Stimulated activated CD4-positive, alpha-beta T cell treated with anti-CD3 and anti-CD28 coated beads, Interleukin-12 subunit alpha, Interleukin-12 subunit beta, amount 100 ng/mL, for 48 hours (primary cell): ENCODE measurements at places on chromosomes 6 and 20.

- DNase-seq = no peak
Observed at GRCh38 chr6:52925919-52926792, 16.7 kb upstream of the GSTA3 start.

GRCh38 chr6:70080443-70081070 lies 214.2 kb downstream of the COL19A1 start:
- no peak for DNase-seq

DNA sequence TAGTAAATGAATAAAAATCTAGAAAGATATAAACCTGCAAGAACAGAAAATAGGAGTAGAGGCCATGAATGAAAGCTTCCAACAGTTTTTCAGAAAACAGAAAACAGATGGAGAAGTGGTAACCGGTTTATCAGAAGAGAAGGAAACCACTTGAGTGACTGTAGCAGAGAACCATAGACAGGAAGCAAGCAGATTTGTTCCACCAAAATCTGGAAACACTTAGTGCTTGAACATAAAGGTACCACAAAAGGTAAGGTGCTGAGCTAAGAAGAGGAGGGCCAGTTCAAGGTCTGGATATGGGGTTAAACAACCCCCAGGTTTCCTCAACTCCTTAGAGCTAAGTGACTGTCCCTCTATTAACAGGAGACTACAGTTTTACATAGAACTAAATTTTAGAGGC lies 9.2 kb upstream of the KIAA0319 start:
- DNase-seq = no peak

DNA sequence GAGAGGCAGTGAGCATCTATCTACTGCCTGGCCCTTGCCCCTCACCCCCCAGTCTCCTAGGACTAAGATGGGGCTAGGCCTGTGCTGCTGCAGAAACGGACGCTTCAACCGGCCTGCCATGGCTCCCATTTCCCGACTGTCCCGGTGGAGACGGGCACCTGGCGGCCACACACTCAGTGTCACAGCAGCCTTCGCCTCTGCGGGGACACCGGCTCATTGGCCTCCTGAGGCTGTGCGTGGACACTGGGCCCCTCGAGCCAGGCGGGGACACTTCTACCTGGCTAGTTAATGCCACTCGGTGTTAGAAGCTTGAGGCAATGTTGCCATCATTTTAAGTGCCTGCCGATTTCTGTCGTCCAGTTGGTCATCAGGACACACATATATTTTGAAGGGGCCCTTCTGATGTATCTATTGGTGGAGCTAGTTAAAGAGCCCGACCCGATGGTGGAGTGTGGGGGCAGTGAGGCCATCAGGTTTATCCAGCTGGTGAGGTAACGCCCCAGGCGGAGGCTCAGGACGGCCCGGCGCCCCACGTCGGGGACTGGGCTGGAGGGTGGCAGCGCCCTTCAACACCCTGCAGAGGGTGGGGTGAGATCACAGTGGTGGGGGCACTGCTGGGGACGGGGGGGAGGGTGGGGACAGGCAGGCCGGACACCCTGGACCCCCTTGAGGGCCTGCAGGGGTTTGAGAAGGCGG lies 58.9 kb upstream of the GATA5 start:
- DNase-seq = no peak

DNA sequence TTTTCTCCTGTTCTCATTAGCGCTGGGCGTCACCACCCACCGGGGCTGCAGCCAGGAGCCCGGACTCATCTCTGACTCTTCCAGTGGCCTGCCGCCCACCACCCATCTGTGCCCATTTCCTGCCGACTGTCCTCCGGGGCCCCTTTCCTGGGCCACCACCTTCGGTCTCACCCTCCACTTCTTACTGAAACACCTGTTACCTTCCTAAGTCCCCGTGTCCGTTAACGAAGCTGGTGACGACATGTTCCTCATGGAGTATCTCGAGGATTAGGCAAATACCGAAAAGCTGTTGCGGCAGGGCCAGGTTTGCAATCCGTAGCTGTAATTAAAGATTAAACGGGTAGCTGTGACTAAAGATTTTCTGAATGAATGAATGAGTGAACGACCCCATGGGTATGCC lies 80.2 kb downstream of the SRC start:
- no peak for DNase-seq

DNA sequence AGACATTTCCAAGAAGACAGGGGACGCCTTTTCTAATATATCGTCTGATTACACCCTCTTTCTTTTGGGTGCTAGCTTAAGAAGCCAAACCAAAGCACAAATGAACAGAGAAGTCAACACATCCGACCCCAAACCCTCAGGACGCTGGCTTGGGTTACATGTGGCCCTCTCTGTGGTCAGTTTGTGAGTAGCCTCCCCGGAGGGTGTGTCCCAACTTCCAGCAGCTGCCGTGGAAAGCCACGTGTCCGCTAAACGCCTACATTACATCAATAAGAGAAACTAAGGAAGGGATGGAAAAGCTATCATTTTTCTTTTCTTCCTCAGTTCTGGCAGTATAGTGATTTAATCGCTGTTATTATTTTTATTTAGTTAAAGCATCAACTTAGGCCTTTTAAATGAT lies 487 bp upstream of the BMP6 start:
- no peak for DNase-seq

- no peak for DNase-seq
Observed at GRCh38 chr6:89655122-89655521, 16.6 kb upstream of the LYRM2 start.

DNA sequence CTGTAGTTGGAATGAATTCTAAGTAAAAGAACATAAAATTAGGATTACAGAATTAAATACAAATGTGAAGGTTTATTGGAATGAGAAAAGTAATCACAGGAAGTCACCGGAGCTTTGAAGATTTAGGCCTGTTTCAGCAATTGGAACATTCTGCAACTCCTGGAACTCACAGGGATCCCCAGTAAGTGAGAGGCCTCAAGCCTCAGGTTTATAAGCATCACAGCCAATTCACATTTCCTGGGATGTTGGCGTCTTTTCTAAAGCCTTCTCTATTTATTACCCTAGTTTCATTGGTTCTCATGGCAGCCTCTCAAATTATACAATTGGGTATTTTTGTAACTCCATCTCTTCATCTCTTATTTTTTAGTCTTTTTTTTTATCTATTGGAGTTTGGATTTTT lies 90.4 kb upstream of the HIVEP1 start:
- DNase-seq = no peak

DNA sequence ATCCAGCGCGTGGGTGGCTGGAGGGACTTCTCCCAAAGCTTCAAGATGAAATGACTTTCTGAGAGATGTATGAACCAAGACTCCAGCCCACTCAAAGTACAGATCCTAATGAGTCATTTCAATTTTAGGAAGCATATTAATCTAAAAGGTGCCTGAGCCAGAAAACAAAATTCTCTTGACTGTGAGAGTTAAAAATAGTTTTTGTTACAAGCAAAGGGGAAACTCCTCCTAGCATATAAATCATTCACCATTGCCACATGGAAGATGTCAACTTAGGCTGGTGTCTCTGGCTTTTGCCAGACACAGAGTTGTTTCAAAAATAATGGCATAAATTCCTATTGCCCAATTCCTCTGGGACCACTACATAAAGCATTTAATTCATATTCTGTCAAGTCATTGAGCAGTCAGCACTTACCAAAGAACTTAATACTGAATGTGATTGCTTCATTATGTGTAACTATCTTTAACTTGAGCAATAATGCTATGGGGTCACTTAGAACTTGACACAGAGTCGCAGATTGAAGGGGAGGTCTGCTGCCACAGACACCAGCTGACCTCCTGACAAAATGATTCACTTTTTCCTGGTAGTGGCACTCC lies 280.6 kb downstream of the SLC35F1 start:
- DNase-seq = peak; percentile 1

GRCh38 chr6:24227556-24227955 lies 101.5 kb downstream of the NRSN1 start:
- no peak for DNase-seq

- no peak for DNase-seq
Observed at GRCh38 chr6:121748376-121748775, 312.9 kb downstream of the GJA1 start.

- DNase-seq = no peak
Observed at GRCh38 chr6:127204281-127204680, 62.4 kb upstream of the RNF146 start.

DNA sequence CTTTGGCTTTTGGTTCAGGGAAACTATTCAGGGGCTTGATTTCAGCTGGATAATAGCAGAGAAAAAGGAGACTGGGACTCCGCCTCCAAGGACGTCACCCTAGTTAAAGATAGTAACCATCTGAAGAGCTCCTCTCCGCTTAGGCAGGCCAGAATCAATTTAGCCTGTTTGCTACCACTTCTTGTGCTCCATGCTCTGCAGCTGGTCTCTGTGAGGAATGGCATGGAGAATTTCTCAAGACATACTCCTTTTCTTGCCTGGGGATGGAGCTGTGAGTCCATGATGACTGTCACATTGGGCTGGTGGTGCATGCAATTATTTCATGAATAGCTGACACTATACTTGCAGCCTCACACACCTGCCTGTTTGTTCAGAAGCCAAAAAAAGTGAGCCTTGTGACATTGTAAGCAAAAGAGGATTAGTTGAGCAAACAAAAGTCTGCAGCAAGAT lies 61.4 kb downstream of the TXLNB start:
- DNase-seq = no peak

DNA sequence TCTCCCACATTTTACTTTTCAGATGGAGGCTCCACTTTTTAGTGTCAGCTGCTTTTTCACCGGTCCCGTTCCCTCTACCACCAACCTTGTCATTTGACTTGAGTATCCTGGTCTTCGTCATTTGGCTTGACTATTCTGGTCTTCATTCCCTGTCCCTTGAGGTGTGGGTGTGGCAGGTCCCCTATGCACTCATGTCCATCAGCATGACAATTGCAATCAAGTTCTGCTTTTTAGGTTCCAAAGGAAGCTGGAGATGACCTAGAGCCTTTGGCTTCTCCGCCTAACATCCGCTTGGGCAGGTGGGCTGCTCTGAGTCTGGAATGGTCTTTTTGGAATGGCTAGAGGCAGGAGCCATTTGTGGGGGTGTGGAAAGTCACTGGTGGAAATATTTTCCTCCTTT lies 99.8 kb upstream of the MLN start:
- no peak for DNase-seq

DNA sequence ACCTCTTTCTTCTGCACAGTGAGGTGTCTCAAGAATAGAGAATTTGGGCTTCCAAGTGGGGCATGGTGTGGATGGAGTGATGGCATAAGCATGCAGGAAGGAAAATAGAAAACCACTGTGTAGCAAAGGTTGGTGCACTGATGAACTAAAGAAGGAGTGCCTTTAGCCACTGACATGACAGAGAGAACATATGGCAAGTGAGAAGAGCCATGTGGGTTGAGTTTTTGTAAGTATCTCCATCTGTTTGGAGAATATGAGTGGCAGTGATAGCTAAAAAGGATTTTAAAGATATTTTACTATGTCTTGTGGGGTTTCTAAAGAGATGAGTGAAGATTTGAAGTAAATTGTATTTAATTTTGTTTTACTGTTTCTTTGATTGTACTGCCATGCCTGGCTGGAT lies 160.5 kb upstream of the GRIK2 start:
- DNase-seq = no peak

GRCh38 chr20:49496553-49497397 lies 14.3 kb upstream of the KCNB1 start:
- no peak for DNase-seq

DNA sequence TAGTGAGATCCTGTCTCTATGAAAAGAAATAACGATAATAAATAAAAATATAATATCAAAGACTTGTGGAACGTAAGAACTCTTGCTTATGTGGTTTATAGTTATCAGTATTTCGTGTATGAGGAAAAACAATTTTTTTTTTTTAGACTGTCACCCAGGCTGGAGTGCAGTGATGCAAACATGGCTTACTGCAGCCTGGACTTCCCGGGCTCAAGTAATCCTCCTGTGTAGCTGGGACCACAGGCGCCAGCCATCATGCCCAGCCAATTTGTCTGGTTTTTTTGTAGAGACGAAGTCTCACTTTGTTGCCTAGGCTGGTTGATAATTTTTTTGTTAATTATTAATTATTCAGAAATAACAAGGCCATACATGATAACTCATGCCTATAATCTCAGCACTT lies 18.6 kb upstream of the CDK19 start:
- no peak for DNase-seq

DNA sequence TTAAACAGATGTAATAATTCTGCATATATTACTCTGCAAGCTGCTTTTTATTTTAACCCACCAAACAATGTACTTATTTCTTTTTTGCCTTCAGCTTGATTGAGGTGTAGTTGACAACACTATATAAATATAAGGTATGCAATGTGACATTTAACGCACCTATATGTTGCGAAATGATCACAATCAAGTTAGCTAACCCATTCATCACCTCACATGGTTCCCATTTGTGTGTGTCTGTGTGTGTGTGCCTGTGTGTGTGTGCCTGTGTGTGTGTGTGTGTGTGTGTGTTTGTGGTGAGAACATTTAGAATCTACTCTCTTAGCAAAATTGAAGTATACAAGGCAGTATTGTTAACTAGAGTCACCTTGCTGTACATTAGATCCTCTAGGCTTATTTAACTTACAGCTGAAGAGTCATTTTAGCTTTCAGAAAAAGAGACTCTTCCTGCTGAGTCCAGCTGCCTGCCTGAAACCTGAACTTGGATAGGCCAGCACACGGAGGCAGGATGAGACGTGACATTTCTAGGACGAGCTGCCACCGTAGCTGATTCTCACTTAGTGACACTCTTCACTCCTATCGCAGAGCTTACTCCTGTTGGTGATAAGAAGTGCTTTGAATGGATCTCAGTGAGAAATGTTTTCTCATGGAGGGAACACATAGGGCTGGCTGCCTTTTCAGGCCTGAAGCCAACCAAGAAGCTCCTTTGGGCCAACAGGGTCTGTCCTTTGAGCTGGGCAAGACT lies 126.5 kb upstream of the RIPOR2 start:
- DNase-seq = no peak

DNA sequence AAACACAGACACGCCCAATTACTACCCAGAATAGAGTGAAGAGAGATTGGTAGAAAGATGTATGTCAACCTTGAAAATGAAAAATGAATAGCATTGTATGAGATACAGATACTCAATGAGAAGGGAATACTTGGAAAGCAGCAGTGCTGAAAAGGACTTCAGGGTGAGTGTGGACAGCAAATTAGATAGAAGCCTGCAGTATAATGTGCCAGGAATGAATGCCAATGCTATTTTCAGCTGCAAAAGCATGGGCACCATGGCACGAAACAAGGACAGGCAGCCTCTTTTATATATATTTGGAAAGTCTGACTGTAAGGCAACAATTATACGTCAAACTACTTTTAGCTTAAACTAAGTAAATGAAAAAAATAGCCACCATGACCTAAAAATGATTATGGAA lies 118.2 kb downstream of the PTCHD4 start:
- no peak for DNase-seq

DNA sequence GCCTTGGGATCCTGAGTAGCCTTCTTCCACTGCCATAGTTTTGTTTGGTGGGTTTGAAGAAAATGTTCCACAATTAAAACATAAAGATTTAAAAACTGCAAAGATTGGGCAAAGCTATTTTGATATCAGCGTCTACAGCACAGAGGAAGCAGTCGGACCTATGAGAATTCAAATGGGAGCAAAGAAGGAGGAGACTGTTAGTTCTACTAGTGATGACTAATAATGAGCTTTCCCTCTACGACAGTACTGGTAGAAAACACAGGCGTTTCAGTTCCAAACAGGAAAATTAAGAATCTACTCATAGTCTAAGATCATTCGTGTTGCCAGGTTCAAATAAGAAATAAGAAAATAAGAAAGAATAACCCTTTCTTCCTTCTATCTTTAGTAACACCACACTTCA lies 121.2 kb downstream of the INSM1 start:
- DNase-seq = no peak
